ENCODE measurements at places on chromosomes 6 and 20. TPM values are rescaled to one million over a fixed set of nuclear protein-coding genes. Genes with fewer than 3 reads are reported as not detected.

Gene ENPP4
- 28.8 TPM for total RNA-seq

DNA sequence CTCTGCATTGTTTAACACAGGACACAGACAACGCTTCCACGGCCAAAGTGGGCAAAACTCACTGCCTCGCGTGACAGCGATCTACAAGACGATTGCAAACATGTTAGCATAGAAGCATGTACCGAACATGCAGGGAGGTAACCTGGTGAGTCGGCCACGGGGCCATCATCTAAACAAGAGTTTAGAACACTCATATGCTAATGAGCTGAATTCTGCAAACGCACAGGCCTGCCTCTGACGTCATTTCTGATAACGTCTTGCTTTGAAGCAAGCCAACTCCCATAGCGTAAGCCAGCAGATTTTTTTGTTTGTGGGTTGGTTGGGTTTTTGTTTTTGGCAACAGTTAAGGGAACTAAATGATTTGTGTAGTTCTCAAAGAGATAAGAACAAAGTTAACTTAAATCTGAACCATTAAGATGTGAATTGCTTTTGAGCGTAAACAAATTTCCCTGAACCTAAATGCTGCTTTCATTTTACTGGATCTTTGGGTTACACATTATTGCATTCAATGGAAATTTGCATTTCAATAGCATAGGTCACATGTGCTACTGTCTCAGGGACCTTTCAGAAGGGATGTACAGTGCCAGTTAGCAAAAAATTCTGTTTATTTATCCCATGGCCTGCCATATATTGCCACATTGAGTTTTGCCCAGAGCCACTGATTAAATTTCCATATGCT lies 184.5 kb upstream of the PDE10A start:
- DNase-seq, result no peak

Gene TPD52L1
- 69.1 TPM for total RNA-seq

- no peak for DNase-seq
Measured at GRCh38 chr6:117861545-117861944, 45.5 kb upstream of the SLC35F1 start.

All from kidney (tissue), 22 donors.